ENCODE measurements at places on chromosomes 3 and 15.
A peak's percentile ranks its signal among the peaks of the same experiment; 100 is the strongest.

DNA sequence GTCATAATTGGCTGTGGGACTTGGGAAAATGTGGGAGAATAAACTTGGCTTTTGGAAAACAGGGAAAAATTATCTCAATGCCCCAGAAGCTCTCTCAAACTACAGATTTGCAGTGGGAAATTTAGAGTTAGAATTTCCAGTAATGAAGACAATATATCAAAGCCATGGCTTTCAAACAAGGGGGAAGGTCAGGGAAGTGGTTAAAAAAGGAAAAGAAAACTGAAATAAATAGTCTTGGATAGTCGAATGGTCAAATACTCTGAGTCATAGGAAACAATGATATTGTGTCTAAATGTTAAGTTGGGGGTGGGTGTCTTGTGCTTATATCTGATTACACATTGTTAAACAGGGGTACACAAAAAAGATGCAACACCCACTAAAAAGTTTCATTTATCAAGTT lies 272.4 kb upstream of the COL8A1 start:
- no peak for DNase-seq

DNA sequence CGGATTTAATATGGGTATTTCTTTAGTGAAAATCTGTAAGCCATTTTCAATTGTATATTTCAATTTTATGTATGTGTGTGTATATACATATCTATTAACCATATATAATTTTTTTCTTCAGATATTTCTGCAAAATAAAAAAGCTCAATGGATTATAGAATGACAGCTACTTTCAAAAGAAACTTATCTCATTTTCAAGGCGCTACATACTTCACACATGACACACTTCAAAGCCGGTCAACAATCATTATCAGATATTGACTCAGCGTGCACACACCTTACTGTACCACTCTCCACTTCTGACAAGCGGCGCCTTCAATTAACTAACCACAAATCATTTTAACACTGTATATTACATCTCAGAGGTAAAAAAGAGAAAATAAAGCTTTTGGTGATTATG lies 39.6 kb downstream of the ATP13A3 start:
- DNase-seq, result no peak

GRCh38 chr15:68502398-68502901 lies 70.5 kb upstream of the ITGA11 start:
- DNase-seq, result no peak

DNA sequence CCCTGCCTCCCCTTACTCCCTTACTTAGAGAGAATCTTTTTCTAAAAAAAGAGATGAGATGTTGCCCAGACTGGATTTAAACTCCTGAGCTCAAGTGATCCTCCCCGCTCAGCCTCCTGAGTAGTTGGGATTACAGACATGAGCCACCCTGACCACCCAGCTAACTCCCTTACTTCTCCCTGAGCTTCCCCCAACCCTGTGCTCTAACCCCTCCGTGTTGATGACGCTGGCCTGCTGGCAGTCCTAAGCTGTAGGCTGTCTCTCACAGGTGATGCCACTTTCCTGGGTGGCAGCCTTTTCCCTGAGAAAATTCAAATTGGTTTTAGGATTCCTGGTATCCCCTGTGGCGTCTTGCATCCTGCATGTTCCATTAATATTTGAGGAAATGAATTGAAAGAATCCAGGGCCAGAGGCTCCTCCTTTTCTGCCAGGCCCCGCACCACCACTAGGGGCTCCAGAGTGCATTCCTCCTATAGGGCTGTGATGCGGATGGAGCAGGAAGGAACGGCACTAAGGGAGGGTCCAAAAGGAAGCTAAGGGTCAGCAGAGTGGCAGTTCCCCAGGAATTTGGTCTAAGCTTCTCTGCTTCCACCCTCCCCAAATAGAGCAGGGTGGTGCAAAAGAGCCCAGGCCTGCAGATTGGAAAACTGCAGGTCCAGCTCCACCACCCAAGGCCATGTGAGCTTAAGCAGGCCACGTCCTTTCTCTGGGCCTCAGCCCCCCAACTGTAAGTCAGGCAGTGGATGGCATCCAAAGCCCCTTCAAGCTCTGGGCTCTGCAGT lies 101.1 kb downstream of the DAPK2 start:
- peak; percentile 31 for DNase-seq

- no peak for DNase-seq
Measured at GRCh38 chr3:106699122-106699521, 678.1 kb upstream of the CCDC54 start.

- no peak for DNase-seq
Measured at GRCh38 chr3:18379647-18380046, 45.5 kb downstream of the SATB1 start.

DNA sequence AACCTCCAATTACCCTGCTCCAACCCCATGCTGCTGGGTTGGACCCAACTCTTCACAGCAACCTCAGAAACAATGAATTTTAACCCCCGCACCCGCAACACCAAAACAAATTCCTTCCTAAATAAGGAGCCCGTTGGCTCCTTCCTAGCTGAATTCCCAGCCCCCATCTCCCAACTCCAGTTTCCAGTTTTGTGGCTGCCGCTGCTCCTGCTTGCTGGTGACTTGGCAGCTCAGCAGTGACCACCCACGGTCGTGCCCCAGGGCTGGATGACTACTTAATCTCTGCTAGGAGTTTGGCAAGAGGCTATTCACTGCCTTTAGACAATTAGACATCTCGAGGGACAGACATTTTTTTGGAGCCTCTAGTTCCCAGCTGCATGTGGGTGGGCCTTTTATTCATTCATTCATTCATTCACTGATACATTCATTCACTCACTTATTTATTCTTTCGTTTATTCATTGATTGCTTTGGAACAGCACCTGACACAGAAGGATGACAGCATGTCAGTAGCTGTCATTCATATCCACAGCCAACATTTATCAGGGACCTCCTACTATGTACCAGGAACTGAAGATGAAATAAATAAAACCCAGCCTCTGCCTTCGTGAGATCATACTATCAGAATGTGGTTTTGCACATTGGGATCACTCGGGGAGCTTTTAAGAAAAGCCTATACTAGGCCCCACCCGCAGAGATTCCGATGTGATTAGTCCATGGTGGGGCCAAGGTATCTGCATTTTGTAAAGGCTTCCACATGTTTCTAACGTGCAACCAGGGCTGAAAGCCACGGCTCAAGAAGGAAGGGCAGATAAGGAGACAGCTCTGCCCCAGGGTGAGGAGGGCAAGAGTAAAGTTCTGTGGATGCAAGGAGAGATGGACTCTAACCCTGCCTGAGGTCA lies 256.5 kb downstream of the SHQ1 start:
- DNase-seq, result no peak

DNA sequence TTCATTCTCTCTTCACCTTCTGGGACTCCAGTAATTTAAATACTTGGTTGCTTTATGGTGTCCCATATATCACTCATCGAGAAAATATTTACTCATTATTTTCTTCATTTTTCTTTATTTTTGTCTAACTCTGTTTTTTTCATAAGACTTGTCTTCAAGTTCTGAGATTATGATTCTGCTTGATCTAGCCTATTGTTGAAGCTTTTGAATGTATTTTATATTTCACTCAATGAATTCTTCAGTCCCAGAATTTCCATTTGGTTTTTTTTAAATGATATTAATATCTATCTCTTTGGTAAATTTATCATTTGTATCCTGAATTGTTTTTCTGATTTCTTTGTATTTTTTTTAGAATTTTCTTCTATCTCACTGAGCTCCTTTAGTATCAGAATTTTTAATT lies 117.0 kb downstream of the LRRK1 start:
- DNase-seq, result no peak

GRCh38 chr3:197135212-197135611 lies 105.6 kb upstream of the MELTF start:
- no peak for DNase-seq

GRCh38 chr15:100100926-100101325 lies 240.8 kb downstream of the ADAMTS17 start:
- no peak for DNase-seq

- no peak for DNase-seq
Measured at GRCh38 chr3:10986592-10986991, 6.0 kb upstream of the SLC6A1 start.

DNA sequence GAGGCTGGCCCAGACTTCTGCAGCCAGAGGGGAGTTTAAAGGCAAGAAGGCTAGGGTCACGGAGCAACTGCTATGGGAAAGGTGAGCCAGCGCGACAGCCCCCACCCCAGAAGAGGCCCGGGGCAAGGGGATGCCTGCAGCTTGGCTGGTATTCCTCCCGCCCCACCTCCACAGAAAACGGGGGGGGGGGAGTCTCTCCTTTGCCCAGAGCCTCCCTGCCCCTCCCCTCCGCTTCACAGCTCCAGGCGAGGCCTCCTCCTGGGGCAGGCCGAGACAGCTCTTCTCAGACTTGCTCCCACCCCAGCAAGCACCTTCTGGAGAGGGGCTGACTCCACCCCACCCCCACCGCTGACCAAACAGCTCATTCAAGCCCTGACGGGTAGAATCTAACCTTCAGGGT lies 13.4 kb downstream of the ANP32A start:
- DNase-seq, result no peak

- peak; percentile 98 for DNase-seq
Measured at GRCh38 chr3:95750097-95750496, 1064.3 kb upstream of the EPHA6 start.

- DNase-seq, result no peak
Measured at GRCh38 chr3:58355179-58355578, 22.5 kb downstream of the PXK start.

GRCh38 chr15:101500865-101501551 lies 11.5 kb upstream of the PCSK6 start:
- no peak for DNase-seq

DNA sequence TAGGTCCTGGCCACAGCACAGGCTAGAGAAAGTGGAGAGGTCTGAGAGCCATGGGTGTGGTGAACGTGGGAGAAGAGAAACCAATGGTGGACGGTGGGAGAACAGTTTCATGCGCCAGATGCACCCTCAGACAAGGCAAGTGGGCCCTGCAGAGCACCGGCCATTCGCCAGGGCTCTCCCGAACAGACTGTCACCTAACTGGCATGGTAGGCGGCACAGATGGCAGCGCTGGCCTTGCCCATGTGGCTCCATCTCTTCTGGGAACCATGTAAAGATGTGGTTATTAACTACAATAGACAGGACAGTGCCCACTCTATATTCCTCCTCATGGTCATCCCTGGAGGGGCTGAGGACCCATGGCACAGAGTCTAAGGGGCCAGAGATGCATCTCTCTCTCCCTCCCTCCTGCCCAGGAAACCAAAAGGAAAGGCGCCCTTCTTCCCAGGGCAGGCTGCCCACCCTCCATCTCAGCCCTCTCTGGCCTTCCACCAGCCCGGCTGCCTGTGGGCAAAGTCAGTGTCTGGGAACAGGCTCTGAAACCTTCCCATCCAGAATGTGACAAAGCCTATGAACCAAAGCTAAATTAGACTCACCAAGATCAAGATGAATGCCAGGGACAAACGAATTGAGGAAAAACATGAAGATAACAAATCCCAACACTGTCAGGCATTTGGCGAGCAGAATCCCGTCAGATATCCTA lies 147.8 kb downstream of the OCA2 start:
- no peak for DNase-seq

DNA sequence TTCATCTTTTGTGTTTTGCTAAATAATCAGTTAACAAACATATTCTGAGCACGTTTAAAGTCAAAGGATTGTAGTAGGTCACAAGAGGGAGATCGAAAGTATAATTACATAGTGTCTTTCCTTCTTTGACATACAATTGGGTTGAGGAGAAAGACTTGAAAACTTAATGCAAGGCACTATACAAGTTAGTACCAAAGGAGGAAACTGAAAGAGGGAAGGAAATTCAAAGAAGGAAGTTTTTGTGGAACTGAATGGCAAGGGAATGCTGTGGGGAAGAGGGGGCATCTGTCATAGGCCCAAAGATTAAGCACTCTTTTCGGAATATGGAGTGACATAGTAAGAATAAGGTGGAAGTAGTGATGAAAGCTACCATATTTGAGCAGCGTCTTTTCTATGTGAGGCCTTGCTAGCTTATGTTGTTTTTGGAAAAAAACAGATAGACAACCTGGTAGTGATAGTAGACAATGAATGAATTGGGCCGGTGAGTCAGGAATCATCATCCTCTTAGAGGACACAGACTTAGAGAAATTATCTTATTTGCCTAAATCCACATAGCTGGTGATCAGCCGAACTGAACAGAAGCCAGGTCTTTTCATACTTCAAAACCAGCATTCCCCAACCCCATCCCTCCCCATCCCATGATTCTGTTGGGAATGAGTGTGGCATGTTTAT lies 10.2 kb downstream of the MBNL1 start:
- DNase-seq, result no peak

DNA sequence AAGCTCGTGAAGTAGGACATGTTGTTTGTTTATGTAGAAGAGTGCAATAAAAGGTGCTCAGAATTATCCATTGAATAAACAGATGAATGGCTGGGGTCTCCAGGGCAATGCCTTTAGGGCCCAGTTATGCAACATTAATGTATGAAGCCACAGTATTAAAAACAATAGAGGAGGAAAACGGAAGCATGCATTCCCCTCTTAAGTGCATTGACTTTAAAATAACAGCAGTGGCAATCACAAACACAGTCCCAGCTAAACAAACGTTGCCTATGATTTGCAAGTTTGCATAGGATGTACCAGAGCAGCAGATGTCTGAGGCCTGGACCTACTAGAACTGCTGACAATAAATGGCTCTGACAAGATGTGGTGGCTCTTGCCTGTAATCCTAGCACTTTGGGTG lies 60.6 kb upstream of the GCNT3 start:
- no peak for DNase-seq

DNA sequence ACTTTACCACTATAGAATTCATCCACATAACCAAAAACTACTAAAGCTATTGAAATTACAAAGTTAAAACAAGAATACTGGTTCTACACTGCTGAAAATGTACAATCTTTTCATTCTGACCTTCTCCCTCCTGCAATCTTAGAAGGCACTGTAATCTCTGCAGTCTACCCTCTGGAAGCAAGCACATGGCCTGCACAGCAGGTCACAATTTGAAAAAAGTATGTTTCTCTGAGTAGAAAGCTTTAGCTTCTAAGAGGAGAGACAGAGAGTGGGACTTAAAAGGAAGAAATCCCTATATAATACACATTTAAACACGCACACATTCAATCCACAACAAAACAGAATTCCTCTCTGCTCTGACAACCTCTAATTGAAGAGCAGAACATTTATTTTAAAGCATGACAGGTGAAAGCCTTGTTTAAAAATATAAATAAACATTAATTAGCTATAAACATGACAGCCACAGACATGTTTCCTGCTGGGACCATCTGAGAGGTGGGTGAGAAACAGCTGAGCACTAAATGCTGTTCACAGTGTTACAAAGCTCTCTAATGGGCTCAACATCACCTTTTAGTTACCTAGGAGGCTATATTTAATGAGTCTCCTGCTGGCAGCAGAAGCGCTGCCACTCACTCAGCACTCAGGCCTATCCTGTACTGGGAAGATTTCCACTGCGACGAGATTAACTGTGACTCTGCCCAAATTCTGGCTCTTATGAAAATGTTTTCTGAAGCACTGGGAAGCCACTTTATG lies 447.4 kb downstream of the AGBL1 start:
- peak; percentile 12 for DNase-seq

Data from NCI-H524 (cell line).